ENCODE measurements at places on chromosomes 11 and 22.

- no peak for DNase-seq
Observed at GRCh38 chr11:9059406-9059805, 32.0 kb downstream of the SCUBE2 start.

DNA sequence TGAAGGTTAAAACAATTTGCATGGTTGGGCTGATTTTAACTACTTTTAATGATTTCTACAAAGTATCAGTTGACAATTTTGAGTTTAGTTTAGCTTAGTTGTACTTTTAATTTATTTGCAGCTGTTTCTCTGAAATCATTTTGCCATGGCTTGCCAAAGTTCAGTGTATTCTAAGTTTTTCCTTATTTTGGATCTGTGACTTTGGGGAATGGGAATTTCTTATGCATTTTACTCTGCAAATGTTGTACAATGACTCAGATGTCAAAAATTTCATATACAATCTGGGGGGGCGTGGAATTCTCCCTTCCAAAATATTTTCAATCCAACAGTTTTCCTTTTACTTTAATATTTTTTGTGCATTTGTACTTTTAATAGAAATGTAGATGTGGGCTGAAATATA, 8.9 kb upstream of the DCHS1 start:
- DNase-seq = no peak

- DNase-seq = no peak
Observed at GRCh38 chr11:130710497-130711012, 205.7 kb downstream of the SNX19 start.

GRCh38 chr11:34558673-34559072, 45.1 kb upstream of the ELF5 start:
- no peak for DNase-seq

DNA sequence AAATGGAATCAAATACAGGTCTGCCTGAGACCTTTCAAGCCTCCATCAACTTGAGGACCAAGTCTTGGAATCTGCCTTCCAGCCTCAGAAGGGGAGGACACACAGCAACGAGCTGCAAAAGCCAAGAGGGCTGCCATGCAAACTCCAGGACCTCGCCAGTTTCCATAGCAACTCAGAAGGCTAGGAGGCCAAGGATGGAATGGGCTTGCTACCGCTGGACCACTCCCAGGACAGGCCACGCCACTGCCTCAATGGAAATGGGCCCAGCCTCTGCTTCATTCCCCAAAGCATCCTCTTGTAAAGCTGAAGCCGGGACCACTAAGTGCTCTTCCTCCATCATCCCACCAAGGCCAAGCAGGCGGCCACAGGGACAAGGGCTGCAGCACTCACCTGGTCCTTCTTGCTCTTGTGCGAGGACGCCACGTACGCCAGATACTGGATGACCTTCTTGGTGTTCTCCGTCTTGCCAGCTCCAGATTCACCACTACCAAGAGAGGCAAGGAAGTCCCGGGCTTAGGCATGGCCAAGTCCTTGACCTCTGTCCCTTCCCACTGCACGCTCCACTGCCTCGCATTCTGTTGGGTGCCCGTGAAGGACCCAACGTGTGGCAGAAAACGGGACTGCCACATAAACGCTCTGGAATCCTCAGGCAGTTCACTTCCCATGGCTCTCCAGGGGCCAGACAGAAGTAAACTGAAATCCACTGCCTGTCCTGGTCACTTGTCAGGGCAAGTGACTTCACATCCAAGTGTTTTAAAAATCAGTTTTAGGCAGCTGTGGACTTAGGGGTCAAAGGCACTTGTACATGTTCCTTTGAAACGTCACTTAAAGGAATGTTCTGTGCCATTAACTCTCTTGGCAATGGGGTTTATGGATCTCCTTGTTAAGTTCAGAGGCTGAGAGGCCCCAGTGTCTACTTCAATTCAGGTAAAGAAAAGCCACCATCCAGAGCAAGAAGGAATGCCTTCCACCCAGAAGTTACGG, 61.3 kb downstream of the MYH9 start:
- DNase-seq = no peak

- DNase-seq = no peak
Observed at GRCh38 chr11:86314636-86315035, 12.6 kb downstream of the HIKESHI start.

DNA sequence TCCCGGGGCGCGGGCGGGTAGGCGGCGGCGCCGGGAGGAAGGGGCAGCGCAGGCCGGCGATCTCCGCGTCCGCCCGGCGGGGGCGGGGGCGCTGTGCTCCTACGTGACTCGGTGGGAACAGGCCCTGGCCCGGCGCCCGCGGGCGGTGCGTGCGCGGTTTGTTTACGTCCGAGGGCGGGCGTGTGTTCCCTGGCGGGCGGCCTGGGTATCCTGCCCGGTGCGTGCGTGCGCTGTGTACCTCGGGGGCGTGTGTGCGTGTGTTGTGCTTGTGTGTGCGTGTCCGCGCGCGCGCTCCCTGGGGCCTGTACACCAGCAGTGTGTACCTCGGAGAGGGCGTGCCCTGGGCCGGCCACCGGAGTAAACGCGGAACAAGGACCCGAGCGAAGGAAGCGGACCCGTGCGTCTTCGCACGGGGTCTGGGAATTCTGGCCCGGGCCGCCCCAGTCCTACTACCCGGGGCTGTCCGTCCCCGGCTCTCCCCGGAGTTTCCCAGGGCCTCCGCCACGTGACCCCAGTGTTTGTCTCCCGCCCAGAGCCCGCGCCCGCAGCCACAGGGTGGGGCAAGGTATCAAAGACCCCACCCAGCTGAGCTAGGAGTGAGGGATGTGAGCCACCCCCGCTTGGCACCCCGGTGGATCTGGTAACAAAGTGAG, 769 bp downstream of the MAFF start:
- peak; percentile 60 for DNase-seq

GRCh38 chr22:39729141-39729934, 158.8 kb downstream of the CACNA1I start:
- DNase-seq = no peak

- DNase-seq = no peak
Observed at GRCh38 chr11:134479206-134480135, 67.4 kb upstream of the B3GAT1 start.

DNA sequence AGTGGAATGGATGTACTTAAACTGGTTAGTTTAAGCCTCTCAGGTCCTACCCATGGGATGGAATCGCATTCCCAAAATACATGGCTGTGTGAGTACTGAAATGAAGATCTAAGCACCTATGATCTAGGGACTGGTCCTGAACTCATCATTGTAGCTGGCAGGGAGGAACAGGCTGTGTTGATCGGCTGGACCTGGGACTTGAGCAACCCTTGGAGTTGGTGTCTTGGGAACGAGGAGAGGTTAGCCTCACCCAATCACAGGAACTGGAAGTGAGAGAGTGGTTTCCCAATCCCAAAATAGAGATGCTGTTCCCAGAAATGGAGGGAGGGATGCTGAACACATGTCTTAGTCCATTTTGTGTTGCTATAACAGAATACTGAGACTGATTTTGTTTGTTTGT, 16.4 kb upstream of the ASCC2 start:
- DNase-seq = no peak

DNA sequence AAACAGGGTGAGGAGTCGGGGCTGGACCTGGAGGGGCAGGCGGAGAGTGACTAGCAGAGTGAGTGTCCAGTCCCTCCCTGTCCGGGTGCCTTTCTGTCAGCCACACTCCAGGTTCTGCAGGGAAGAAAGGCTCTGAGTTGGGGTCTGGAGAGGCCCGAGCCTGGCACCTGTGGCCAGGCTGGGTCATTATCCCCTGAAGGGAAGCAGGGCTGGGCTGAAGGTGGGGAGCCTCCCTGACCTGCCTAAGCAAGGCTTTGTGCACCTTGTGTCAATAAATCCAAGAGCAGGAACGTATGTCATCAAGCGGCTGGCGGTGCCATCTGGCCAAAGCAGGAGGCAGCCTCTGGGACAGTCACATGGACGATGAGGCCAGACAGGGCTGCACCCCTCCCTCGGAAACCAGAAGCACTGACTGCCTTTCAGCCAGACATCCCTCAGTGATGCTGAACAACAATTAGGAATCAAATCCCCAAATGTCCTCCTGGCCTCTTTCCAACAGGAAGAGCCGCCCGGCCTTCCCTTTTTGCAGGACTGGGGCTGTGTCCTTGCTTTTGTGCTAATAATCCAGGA, 73.9 kb upstream of the FGF3 start:
- DNase-seq = no peak

DNA sequence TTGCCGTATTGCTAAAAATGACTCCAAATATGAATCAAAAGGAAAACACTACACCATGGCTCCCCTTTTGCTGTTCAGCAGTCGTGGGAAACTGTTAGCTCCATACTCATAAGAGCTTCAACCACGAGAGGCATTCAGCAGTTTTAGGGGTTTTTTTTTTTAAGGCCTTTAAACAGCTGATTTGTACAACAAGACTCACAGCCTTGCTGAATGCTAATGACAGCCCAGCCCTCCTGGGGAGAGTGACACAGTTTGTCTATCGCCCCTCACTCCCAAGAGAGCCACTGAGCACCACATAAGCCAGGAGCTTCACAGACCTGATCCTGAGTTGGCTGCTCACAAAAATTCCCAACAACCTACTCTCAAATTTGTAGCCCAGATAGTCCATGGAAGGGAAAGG, 32.4 kb downstream of the GALNT18 start:
- DNase-seq = no peak

- no peak for DNase-seq
Observed at GRCh38 chr11:84714316-84714780, 912.8 kb downstream of the DLG2 start.

DNA sequence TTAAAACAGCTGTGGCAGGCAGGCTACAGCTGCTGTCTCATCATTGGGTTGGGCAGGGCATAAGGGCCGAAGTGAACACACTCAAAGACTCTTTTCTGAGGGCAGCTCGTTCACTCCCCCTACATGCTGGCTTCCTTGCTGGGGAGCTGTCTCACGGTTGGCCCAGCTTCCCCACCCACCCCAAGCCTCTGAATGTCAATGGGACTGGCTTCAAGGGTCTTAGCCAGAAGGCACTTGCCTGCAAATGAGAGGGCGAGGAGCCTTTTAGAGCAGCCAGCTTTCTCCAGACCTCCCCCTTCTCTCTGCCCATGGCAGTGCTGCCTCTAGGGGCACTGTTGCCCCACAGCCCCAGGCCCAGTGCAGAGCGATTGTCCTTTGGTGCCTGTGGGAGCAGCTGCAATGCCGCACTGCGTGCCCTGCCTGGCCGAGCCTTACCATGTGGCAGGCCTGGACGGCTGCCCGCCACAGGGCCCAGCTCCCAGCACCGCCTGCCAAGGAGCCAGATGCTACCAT, 94.7 kb upstream of the RASSF10 start:
- DNase-seq = no peak

GRCh38 chr11:22467741-22468140, 129.6 kb downstream of the SLC17A6 start:
- DNase-seq = no peak

- DNase-seq = peak; percentile 54
Observed at GRCh38 chr11:67504950-67505581, at the start of gene PITPNM1. TSS of gene PITPNM1 (minus strand) at chr11:67505363. CDS start at chr11:67504180, 1,183 bp downstream.

DNA sequence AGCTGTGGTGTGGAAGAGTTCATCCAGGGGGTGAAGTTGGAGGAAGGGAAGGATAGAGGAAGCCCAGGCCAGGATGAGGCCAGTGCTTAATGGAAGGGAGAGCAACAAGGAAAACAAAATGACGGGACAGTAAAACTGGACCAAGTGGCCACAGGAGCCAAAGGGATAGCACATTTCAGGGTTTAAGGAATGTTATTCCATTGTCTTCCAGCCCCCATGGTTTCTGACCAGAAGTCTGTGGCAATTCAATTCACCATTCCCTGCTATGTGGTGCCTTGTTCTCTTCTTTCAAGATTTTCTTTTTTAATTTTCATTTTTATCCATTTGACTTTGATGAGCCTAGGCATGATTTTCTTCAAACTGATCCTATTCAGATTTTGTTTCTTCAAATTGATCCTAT, 22.5 kb downstream of the IGF2 start:
- DNase-seq = no peak

DNA sequence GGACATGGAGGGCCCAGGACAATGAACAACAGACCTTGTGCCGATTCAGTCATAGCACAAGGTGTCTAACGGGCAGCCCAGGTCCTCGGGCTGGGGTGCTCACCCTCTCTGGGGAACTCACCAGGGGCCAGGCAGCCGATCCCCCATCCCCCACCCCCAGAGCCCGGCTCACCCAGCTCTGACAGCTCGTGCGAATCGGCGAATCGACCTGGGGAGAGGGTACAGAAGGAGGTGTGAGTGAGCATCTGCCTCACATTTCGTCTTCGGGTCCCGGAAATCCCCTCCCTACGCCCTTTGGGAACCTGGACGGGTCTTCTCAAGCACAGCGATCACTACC, 423 bp downstream of the PEX16 start:
- DNase-seq = peak; percentile 46

- DNase-seq = no peak
Observed at GRCh38 chr11:10604798-10605197, 36.3 kb upstream of the LYVE1 start.

DNA sequence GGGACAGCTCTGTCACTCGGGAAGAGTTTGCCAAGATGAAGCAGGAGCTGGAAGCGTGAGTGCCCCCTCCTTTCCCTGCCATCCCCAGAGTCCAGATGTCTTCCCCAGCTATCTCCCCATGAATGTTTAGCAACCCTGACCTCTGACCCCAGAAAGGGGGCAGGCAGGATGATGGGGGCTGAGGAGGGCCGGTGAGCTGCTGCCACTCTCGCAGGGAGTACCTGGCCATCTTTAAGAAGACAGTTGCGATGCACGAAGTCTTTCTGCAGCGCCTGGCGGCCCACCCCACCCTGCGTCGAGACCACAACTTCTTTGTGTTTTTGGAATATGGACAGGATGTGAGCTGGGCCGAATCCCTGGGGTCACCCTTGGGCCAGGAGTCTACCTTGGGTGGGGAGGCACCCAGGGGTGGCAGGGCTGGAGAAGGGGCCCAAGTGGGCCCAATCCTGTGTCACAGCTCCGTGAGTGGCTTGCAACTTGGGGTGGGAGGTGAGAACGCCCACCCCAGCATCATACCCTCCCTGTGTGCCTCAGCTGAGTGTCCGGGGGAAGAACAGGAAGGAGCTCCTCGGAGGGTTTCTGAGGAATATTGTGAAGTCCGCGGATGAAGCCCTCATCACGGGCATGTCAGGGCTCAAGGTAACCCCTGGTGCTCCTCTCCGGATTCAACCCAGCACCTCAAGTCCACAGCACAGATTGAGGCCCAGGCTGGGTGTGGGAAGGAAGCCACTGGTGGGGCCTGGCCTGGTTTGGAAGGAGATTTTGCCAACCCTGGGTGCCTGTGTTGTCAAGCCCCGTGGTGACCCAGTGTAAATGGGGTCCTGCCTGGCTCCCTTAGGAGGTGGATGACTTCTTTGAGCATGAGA, 7.5 kb downstream of the CFL1 start:
- DNase-seq = no peak

DNA sequence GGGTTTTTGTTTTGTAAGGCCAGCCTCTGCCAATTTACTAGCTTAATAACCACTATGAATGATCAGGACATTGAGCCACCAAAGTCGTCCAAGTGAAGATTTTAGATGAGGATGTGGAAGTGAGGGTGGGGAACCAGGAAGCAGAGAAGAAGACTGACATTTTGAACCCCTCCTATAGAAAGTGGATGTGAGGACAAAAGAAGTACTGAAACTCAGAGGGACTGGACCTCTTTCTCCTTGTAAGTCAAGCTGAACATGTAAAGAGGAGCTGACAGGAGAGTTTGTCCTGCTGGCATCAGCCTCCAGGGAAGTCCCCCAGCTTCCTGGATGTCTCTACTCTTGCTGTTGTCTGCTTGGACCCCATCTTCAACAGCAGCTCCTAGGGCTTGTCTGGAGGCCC, 338.2 kb upstream of the NCAM1 start:
- no peak for DNase-seq

GRCh38 chr22:42645341-42645937, 3.8 kb downstream of the CYB5R3 start:
- no peak for DNase-seq

GRCh38 chr11:118953265-118953664, 2.8 kb upstream of the UPK2 start:
- DNase-seq = no peak

GRCh38 chr11:114174712-114175495, 115.4 kb downstream of the ZBTB16 start:
- DNase-seq = no peak

GRCh38 chr22:36197514-36198146, 4.0 kb downstream of the APOL4 start:
- no peak for DNase-seq
